ENCODE measurements at places on chromosomes 16 and 17.

GRCh38 chr16:48047241-48047640 lies 108.6 kb downstream of the ABCC12 start:
- DNase-seq, result no peak

DNA sequence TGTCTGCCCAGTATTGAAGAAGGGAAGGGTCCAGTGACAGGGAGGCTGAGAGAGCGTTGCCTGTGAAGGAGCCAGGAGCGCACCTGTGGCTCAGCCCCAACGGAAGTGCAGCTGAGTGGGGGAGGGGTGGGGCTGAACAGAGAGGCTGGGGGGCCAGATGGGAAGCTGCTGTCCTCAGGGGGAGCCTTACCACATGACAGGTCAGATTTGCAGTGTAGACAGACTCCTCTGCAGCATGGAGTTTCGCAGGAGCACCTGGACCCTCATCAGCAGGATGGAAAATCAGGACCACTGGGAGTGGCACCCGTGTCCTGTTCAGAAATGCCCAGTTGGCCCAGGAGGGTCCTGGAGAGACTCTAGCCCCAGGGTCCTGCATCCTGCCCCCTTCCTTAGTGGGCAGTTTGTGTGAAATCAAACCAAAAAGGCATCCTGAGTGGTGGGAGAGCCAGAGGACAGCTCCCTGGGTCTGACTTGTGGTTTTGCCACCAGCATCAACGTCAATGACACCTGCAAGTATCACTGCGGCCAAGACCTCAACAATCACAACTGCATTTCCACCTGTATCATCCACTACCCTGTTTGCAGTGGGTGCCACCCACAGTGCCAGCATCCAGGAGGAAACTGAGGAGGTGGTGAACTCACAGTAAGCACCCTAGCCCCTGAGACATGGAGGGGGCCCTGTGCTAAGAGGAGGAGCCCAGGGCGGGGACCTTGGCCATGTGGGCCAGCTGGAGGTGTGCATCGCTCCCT lies 7.8 kb downstream of the CD300A start:
- DNase-seq, result no peak

- no peak for DNase-seq
Observed at GRCh38 chr16:12160249-12160648, 183.7 kb downstream of the SNX29 start.

DNA sequence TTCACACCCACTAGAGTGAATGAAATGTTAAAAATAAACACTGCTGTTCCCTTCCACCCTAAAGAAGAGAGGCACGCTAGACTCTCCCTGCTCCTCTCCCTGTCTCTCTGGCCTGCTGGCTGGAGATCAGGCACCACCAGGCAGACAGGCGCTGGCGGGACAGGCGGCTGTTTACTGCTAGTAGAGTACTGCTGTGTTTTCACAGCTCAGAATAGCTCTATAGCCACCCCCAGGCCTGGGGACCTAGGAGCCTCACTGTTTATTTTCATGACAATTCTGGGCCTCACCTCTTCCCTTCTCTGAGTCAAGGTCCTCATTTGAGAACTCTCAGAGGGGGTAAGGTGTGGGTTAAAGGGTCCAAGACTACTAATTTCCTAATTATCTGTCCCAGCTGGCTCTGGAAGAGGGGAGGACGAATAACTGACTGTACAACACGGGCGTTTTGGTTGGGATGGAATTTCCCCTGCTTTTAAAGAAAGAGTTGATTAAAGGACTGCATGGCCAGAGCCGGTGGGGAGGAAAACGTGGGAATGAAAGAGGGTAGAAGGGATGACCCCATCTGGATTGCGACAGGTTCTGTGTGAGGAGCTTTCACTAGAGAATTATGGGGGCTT lies 9.0 kb upstream of the G6PC1 start:
- no peak for DNase-seq

DNA sequence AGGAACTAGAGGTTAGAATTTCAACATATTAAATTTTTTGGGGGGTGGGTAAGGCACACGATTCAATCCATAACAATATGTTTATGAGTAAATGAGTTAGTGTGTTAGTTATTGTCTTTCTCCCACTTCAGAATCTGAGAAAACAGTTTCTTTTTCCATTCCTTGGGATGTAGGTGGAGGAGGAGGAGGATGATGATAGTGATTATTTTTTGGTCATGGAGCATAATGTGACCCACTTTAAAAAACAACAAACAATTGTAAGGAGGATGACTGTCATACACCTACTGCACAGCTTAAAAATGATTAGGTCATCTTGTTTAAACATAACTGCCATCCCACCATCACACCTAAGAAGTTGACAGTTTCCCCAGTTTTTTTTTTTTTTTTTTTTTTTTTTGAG lies 148.7 kb downstream of the CDRT15L2 start:
- DNase-seq, result no peak
